ENCODE measurements at places on chromosomes 2 and 18.

DNA sequence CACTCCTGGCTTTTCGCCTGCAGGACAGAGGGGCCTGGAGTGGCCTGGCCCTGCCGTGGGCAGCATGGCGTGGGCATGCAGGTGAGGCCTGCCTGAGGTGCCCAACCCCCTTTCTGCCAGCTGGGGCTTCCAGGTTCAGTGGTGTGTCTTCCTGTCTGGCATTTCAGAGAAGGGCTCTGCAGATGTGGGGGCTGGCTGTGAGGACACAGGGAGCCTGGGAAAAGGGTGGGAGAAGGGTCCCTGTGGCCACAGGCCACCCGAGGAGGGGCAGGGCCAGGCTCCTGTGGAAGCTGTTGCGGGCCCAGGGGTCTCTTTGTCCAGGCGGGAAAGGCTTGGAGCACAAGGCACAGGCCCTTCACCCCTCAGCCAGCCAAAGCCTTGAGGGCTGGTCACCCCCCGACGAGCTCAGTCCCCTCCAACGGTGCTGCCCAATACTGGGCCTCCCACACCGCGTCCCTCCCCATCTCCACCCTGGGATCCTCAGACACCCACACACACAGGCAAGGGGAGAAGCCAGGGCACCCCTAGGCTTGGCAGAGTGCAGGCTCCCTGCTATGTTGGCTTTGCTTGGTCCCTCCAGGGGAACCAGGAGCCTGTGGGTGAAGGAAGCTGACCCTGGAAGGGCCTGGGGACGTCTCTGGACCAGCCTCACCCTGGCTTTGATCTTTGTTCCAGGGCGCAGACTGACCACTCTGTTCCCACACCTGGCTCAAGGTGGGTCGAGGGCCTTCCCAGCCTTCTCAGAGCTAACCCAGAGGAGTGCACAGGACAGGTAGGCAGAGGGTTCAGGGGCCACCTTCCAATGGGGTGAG, 3.7 kb upstream of the AQP12A start:
- no peak for DNase-seq

DNA sequence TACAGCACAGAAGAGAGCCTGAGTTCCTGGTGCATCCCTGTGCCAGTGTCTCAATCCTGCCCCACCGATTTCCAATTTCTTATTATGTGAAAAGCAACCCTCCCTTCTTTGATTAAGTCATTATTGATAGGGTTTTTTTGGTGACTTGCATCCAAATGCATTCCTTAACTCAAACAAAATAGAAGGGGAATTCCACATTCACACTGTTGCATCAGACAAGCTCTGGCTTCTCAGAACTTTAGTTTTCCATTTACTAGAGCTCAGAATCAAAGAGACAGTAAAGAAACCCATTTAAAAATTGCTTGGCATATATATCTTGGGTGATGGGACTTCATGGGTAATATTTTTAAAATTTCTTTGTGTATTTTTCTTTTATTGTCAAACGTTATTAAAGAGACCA, 13.8 kb upstream of the TMEM200C start:
- DNase-seq: no peak

DNA sequence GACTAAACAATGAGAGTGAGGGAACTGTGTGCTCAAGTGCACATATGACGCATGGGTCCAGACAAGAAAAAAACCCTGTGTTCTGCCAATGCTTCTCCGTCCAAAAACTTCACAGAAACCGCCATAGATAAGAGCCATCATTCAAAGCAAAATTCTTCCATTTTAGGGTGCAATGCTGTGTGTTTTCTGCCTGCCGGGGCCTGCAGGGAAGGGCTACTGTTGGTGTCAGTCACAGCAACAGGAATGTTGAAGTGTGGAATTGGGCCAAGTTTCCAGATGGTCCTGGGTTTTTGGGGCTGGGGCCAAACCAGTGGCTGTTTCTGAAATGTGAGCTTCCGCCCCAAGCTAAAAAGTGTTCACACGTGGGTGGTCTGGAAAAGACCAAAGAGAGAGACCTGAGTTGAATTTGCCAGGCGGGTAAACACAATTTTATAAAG, 677 bp upstream of the MC2R start:
- DNase-seq: no peak

- DNase-seq: no peak
These were observed 48.3 kb downstream of the GLI2 start for GRCh38 chr2:120783969-120784372.

DNA sequence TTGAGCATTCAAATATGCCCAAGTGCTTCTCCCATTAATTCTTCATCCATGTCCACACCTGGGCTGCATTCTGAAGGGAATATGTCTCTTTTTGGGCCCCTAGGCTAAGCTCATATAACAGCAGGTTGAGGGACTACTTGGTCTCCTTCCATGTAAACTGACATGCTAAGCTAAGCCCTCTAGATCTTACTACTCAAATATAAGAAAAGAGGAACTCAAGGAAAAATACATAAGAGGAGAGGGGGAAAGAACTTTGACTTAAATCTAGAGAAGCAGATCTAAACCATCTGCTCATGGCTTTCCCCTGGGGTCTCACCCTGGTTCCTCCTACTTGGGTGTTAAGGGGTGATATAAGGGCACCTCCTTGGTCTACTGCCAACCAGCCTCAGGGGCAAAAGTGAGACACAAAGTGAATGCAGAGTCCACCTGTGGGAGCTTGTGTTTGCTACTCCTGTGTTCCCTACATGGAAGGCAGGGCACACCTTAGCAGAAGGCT, 19.8 kb upstream of the NFU1 start:
- DNase-seq: no peak

GRCh38 chr2:151976945-151977353, 121.9 kb downstream of the CACNB4 start:
- no peak for DNase-seq

DNA sequence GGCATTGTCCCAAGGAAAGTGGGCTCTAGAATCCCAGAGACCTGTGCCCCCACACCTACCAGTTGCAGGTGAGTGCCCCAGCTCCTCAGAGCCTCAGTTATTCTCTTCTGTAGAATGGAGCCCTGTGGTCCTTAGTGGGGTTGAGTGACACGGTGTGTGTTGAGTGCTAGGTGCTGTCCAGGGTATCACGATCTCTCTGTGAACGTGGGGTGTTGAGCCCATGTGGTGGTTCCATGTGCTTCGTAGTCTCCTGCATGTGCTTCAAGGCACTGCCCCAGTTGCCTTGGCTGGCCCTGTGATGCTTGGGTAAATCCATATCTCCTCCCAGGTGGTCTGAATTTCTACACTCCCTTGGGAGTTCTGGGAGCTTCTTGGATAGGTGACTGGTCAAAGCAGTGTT, 54.9 kb downstream of the SH3RF3 start:
- no peak for DNase-seq

- DNase-seq: no peak
These were observed 59.5 kb upstream of the ID2 start for GRCh38 chr2:8622199-8622911.

GRCh38 chr2:168816369-168816768, 13.9 kb downstream of the NOSTRIN start:
- no peak for DNase-seq

DNA sequence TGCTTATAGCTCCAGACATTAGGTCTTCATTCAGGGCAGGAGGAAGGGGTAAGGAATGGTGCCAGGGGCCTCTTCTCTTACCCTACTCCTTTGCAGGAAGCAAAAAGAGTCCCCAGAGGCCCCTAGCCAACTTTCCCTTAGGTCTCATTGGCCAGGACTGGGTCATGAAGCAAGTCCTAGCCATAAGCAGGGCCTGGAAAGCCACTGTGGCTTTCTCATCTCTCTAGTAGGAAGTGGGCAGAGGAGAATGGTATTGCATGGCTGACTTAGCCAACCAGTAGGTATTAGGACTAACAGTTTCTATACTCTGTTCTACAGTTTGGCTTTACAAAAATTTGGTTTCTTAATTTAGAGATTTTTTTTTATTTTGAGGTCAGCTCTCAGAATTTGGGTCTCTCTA, 4.8 kb downstream of the FAM228A start:
- no peak for DNase-seq

DNA sequence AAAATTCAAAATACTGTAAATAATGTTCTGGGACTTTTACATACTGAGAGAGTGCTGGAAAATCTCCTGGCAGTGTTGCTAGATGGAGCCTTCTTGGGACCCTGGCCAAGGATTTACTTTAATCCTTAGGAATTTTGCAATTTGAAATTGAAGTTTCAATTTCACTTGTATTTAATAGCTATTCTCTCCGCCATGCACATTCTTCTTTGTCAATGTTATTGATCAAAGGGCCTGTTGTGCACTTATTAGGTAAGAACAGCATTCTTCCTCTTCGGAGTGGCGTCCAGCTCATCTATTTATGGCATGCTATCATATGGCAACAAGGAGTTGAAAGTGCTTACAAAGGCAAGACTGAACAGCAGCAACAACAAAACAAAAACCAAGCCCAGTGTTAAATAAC, 40.1 kb upstream of the SOS1 start:
- DNase-seq: no peak

DNA sequence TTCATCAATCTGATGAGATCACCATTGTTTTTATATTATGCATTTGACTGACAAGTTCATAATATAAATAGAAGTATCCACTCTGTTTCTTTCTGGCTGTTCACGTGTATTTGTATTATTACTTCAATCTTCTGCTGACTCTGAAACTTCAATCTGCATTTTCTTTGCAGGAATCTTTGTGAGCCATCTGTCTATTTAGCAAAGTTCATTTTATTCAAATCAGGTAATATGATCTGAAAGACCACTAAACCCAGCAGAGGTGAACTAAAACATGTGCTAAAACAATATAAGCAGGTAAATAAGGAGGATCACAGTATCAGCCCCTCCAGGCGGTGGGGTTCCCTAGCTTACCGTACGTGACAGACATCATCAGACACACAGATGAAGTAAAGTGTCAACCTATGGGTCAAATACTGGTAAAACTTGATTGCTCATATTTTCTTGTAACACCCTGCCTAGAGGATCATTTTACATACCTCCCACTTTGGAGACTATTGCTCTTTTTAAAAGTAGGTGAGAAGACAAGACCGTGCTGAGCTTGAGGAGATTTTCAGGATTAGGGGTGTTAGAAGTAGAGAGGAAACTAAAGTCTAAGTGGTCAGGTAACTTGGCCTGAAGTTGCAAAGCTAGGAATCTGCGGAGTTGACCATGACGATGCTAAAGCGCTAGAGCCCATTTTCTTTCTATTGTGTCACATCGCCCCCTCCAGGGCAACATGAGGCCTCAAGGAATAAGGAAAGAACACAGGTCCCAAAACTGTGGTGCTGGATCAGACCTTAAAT, 9.0 kb downstream of the DTNB start:
- no peak for DNase-seq

DNA sequence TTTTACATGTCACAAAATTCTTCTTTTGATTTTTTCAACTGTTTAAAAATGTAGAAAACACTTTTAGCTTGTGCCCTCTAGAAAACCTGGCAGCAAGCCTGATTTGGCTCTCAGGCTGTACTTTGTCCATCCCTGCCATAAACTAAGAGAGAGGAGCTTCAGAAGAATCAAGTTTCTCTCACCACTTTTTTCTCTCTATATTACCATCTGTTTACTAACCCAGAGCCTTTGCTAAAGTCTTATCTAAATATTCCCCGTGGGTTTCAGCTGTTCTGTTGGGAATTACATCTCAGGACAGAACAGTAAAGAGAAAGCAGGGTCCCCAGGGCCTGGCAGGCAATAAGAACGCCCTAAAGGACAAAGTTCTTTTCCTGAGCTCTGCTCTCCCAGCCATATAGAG, 409.1 kb upstream of the CRIM1 start:
- DNase-seq: no peak

DNA sequence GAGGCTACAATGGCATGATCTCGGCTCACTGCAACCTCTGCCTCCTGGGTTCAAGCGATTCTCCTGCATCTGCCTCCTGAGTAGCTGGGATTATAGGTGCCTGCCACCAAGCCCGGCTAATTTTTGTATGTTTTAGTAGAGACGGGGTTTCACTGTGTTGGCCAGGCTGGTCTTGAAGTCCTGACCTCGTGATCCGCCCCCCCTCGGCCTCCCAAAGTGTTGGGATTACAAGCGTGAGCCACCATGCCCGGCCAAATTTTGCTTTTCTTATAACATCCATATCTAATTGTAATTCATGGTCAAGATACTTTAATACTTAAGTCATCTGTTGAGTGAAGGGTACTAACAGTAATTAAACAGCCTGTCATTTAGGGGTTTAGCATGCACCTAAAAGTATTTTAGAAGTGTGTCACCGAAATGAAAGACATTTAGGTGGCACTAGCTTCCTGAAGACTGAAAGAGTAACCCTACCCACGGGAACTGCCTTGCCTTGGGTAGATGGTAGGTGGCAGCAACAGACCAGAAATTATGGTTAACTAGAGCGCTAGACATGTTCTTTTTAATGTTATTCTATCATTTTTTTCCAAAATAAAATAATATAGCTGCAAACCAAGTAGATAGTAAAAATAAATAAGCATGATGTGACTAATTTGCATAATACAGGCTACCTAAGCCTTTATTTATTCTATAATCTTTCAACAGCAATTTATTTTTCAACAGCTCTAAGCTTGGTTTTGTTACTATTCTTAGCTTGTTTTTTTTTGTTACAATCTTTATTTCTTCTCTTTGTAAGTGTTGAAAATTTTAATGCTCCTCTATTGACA, 8.6 kb upstream of the ACYP2 start:
- DNase-seq: peak; percentile 38

- DNase-seq: no peak
These were observed 97.2 kb upstream of the OTOS start for GRCh38 chr2:240237609-240238174.

DNA sequence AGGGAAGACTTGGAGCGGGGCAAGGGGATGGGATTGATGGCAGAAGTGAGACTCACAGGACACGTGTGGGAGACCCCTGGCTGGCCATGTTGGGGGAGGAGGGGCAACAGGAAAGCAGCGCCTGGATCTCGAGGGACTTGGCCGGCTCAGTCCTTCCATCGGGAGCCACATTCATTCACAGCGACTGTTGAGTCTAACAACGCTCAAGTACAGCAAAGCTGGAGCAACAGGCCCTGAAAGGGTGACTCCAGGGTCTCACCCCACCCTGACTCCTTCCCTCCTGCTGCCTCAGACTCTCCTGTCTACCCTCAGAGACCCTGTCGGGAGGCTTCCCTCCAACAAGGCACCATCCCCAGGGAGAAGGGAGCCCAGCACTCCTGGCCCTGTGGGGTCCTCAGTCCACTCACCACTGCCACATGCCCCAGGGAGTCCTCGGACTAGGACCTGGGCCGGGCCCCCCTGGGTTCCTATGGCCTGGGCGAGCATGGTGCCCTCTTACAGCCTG, 14.8 kb upstream of the ALPI start:
- no peak for DNase-seq

GRCh38 chr18:42936289-42936688, 179.2 kb downstream of the RIT2 start:
- DNase-seq: no peak

- DNase-seq: no peak
These were observed 47.3 kb upstream of the SNTG2 start for GRCh38 chr2:903223-903900.

- DNase-seq: no peak
These were observed 1.9 kb upstream of the MEIS1 start for GRCh38 chr2:66432801-66433694.

- no peak for DNase-seq
These were observed 134.7 kb upstream of the SMIM21 start for GRCh38 chr18:75562216-75562615.

DNA sequence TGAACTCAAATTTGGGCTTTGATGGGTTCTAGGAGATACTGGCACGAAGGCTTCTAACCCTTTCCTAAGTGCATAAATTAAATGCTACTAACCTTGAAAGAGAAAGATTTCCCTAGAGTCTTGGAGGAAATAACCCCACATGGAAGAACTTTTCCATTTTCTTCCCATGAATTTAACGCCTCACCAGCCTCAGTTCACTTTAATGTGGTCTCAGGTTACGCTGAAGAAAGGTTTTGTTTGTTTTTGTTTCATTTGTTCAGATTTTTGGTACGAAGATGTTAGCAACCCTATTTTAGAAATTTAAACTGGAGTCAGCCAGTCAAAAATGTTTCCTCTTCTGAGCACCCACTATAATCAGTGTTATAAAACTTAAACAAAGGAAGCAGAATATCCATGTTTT, 30.7 kb downstream of the METTL4 start:
- DNase-seq: no peak
